Activated CD8-positive, alpha-beta memory T cell treated with anti-CD3 and anti-CD28 coated beads, Interleukin-2, amount 10 ng/mL, durations not matched to agents 7 days and 5 days (primary cell): ENCODE measurements at places on chromosomes 3 and 15. TPM values are rescaled to one million over a fixed set of nuclear protein-coding genes. Genes with fewer than 3 reads are reported as not detected.

The POTEB gene
- not detected for total RNA-seq

The UACA gene
- total RNA-seq = 1.0 TPM

DNA sequence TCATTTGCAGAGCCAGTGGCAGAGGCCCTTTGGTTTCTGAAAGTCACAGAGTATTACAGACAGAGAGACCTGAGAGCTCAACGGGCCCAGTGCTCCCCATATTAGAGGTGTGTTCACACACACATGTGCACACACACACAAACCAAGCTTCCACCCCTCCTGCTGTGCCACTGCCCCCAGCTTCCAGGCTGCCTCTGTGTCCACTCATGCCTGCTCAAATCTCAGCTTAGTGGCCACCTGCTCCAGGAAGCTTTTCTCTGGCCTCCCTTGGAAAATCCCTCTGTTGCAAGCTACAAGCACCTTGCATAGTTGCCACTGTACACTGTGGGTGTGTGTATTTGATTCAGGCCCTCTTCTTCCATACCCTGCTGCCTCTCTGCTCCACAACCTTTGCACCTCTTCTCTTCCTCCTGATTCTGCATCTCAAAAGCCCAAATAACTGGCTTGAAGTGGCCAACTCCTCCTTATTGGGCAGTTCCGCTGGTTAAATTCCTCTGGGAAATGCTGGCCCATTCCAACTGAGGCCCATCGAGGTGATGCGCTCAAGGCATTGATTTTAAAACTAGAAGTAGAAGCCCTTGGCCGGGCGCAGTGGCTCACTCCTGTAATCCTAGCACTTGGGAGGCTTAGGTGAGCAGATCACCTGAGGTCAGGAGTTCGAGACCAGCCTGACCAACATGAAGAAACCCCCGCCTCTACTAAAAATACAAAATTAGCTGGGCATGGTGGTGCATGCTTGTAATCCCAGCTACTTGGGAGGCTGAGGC lies 23.0 kb downstream of the MESD start:
- H3K4me1 ChIP-seq = peaks cover 17% of the 10 kb centered on the region
- H3K4me3 ChIP-seq = no peak overlapping the region
- no peaks in the 10 kb centered on the region for H3K27me3 ChIP-seq
- no peak overlapping the region for H3K27ac ChIP-seq

DNA sequence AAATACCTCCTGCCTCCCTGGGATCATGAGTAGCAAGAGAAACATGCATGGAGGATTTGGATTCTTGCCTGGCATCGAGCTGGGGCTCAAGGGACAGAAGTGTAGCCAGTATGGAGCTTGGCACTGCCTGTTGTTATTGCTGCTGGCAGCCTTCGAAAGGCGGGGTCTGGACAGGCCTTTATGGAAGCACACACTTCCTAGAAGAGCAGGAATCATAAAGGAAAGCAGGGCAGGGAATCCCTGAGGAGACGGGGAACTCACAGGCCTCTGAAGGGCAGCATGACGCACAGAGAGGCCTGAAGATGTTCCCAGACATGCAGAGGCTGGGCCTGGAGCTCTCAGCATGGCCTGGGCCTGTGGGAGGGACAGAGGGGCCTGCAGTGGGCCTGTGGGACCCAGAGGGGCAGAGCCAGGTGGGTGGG lies 18.6 kb upstream of the SLC41A3 start:
- no peak overlapping the region for H3K27ac ChIP-seq
- no peak for DNase-seq
- H3K4me3 ChIP-seq = no peak overlapping the region
- H3K4me1 ChIP-seq = peaks cover 5% of the 10 kb centered on the region
- H3K36me3 ChIP-seq = no peaks in the 10 kb centered on the region

DNA sequence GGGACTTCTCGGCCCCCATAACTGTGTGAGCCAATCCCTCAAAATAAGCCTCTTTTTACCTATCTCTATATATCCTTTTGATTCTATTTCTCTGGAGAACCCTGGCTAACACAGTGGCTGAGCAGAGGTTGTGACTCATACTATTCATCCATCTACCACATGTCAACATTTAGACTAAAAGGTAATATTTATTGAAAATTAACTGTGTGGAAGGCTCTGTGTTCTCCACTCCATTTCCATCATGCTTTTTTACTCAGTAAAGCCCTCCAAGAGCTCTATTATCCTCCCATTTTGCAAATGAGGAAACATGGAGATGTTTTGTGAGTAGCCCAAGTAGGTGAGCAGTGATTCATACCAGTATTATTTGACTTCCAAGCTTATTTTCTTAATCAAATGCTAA lies 217.9 kb upstream of the DCBLD2 start:
- no peak overlapping the region for H3K27ac ChIP-seq
- H3K27me3 ChIP-seq = no peaks in the 10 kb centered on the region
- H3K4me3 ChIP-seq = no peak overlapping the region
- H3K4me1 ChIP-seq = no peaks in the 10 kb centered on the region
- no peak for DNase-seq

DNA sequence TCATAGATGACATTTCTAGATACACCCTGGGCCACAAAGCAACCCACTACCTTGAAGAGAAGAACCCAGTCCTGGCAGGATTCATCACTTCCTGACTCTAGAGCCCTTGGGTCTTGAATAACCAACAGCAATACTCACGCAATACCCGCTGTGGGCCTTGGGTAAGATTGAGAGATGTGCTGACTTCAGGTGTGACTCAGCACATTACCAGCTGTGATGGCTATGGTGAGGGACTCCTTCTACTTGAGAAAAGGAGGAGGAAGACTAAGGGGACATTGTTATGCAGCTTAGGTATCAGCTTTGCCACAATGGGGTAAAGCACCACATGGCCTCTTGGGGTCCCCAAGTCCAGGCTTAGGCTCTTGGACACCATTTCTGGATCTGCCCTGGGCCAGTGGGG lies 14.9 kb downstream of the C3orf33 start:
- H3K4me1 ChIP-seq = peaks cover under 1% of the 10 kb centered on the region
- DNase-seq = no peak
- H3K27me3 ChIP-seq = no peaks in the 10 kb centered on the region
- no peak overlapping the region for H3K4me3 ChIP-seq

- H3K36me3 ChIP-seq = peaks cover 1% of the 10 kb centered on the region
- no peak overlapping the region for H3K27ac ChIP-seq
- H3K4me3 ChIP-seq = no peak overlapping the region
- no peak for DNase-seq
- no peaks in the 10 kb centered on the region for H3K27me3 ChIP-seq
Measured at GRCh38 chr3:114651555-114651954, 357.7 kb downstream of the TIGIT start.

DNA sequence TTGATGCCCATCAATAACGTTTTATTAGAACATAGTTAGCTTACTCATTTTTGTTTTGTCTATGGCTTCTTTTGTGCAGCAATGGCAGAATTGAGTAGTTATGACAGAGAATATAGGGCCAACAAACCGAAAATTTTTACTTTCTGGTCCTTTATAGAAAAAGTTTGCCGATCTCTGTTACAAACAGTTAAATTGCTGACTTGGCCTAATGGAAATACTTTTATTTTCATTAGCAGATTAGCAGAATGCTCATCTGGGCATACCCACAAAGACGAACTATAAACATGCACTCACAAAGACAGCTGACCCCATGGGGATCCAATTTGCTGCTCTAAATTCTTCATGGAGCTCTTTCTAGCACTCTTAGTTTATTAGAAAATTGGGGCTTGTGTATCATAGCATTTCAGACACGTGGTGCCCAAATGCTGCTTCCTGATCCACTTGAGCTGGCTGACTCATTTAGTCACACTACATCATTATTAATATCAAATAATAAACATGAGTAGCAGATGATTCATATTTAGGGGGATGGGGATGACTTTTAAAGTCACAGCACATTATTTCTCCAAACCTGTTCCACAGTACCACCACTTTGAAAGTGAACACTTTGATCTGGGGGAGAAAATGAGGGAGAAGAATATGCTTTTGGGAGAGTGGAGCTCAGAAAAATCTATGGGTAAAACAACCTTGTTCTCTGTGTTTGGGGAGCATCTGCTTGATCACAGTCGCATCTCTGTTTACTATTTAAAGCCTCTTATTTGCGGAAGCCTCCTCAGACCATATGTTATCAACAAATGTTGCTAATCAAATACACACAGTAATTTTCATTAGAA lies 228.1 kb upstream of the FEZF2 start:
- no peaks in the 10 kb centered on the region for H3K27me3 ChIP-seq
- H3K36me3 ChIP-seq = no peaks in the 10 kb centered on the region
- no peak overlapping the region for H3K27ac ChIP-seq

DNA sequence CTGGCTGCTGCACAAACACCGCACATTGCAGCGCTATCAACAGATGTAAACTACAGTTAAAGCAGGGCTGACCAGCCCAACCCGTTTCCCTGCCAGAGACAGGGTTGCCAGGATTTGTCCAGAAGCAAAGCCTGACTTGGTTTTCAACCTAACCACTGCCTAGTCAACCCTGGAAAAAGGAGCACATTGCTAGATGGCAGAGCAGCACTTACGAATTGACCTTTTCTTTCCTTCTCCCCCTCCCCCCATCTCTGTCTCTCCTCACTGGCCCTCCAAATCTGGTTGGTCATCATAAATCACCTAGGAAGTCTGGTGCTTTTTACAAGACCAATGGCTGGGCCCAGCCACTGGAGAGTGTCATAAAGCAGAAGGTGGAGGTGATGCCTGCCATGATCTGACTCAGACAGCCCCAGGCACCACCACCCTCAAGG lies 51.3 kb downstream of the ABCC5 start:
- H3K4me3 ChIP-seq = no peak overlapping the region
- H3K27me3 ChIP-seq = no peaks in the 10 kb centered on the region
- no peak overlapping the region for H3K27ac ChIP-seq
- no peaks in the 10 kb centered on the region for H3K4me1 ChIP-seq
- no peak for DNase-seq

DNA sequence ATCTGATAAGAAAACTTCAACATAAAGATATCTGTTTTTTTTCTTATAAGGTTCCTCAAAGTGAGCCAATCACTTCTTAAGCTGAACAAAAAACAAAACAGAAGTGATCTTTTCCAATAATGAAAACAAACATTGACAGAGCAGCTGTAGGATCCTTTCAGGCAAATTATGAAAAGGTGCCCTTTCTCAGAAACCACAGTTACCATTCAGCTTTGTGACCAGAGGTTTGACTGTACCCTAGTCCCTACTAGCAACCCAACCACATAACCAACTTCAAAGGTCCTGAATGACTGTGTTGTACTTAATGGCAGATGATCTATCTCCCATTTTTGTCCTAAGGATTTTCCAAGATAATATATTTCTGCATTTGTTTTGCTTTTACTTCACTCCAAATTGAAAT lies 39.4 kb upstream of the CCR2 start:
- H3K4me3 ChIP-seq = no peak overlapping the region
- H3K36me3 ChIP-seq = peaks cover 27% of the 10 kb centered on the region
- peak overlapping the region; percentile 15 for H3K27ac ChIP-seq
- peaks cover 21% of the 10 kb centered on the region for H3K27me3 ChIP-seq

- peaks cover 13% of the 10 kb centered on the region for H3K27me3 ChIP-seq
- H3K4me1 ChIP-seq = peaks cover 19% of the 10 kb centered on the region
- no peaks in the 10 kb centered on the region for H3K36me3 ChIP-seq
- H3K27ac ChIP-seq = peak overlapping the region; percentile 67
- DNase-seq = peak; percentile 57
Measured at GRCh38 chr3:100665230-100665629, 44.1 kb upstream of the TFG start.

DNA sequence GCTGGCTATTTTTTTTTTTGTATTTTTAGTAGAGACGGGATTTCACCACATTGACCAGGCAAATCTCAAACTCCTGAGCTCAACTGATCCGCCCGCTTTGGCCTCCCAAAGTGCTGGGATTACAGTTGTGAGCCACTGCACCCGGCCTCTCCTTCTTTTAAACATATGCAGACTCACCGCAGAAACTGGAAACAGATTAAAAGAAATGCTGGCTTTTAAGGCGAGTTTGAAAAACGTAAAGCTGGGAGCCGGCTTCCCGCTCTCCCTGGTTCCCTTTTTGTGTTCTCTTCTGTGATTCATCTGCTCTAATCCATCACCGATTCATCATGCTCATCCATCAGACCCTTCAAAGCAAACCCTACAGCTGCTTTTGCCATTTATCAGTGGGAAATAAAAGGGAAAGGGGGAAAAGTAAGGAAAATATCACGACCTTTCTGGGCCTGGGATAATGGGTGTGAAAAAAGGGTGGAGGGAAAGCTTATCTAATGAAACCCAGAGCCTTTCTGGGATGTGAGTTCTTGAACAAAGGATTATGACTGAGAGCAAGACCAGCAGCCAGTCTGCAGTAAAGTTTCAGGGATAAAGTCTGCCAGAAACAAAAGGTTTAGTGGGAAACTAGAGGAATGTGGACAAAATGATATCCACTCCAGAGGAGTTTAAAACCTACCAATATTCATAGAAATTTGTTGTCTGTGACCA lies 92.3 kb upstream of the LRIG1 start:
- no peak for DNase-seq
- H3K4me3 ChIP-seq = no peak overlapping the region
- H3K27ac ChIP-seq = no peak overlapping the region
- no peaks in the 10 kb centered on the region for H3K4me1 ChIP-seq
- no peaks in the 10 kb centered on the region for H3K36me3 ChIP-seq

GRCh38 chr3:100216713-100217112 lies 44.1 kb upstream of the TBC1D23 start:
- no peak overlapping the region for H3K4me3 ChIP-seq
- peaks cover 9% of the 10 kb centered on the region for H3K36me3 ChIP-seq
- H3K27me3 ChIP-seq = peaks cover 26% of the 10 kb centered on the region
- no peak for DNase-seq

- no peak overlapping the region for H3K4me3 ChIP-seq
- H3K36me3 ChIP-seq = peaks cover 24% of the 10 kb centered on the region
- DNase-seq = no peak
- no peaks in the 10 kb centered on the region for H3K27me3 ChIP-seq
Measured at GRCh38 chr3:52402101-52402521, 42.8 kb downstream of the SEMA3G start.

DNA sequence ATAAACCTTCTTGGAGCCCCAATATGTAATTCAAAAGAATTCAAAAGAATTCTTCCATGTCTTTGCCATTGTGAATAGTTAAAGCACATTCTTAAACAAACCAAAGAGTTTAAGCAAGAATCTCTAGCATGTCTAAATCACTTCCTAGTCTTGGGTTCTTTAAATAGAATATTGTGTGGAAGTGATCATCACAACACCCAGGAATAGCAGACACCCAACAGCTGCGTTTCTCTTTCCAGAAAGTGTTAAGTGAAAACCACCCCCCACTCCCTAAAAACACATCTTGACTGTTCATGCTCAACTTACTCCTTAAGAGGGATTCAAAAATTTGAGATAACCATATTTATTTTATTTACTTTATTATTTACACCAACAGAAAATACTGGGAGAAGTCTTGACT lies 24.1 kb upstream of the CAPN7 start:
- no peaks in the 10 kb centered on the region for H3K36me3 ChIP-seq
- H3K27me3 ChIP-seq = peaks cover 44% of the 10 kb centered on the region
- no peak for DNase-seq
- H3K4me1 ChIP-seq = peaks cover 8% of the 10 kb centered on the region
- H3K27ac ChIP-seq = no peak overlapping the region
